ENCODE measurements at places on chromosomes 2 and 18.

- no peak for DNase-seq
These were observed 9.2 kb downstream of the UXS1 start for GRCh38 chr2:106184857-106185256.

GRCh38 chr2:206160807-206161179 lies 1.1 kb downstream of the EEF1B2 start:
- no peak for DNase-seq

GRCh38 chr18:23779696-23780303 lies 90.5 kb downstream of the LAMA3 start:
- no peak for DNase-seq

DNA sequence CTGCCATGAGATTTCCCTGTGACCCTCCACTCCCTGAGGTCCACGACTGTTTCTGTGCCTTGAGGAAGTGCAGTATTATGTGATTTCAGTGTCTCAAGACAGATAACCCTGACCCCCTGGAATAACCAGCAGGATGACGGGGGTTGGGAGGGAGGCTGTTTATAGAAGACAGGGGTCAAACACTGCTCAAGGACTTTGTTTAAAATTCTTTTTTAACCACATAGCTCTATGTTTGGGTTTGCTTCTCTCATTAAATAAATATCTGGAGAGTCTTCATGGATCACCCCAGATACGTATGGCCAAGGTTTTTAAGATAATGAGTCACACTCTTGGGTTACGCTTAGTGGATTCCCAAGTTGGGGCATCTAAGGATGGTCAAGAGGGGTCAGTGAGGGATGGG lies 523.8 kb upstream of the TNP1 start:
- DNase-seq = no peak

GRCh38 chr2:168849610-168850009 lies 40.6 kb downstream of the SPC25 start:
- DNase-seq = no peak

GRCh38 chr2:198004173-198004572 lies 199.8 kb downstream of the PLCL1 start:
- no peak for DNase-seq

DNA sequence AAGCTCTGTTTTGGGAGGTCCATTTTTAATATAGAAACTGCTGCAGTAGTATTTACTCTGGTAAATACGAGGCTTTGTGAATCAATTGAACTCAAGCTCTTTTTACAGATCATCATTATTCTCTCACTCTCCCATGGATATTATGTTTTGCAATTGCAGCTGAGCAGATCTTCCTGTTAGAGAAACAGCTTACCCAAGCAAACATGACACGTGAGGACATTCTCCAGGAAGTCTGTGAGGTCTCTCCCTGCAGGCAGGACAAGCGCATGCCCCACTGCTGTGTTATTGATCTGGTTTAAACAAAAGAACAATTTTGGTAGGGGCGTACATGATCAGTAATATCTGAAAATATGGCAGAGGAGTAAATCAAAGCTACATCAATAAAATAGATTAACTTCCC lies 72.1 kb downstream of the COL6A3 start:
- DNase-seq = no peak

GRCh38 chr2:213119061-213119809 lies 32.2 kb downstream of the IKZF2 start:
- no peak for DNase-seq

GRCh38 chr2:232483923-232484627 lies 3.6 kb downstream of the ECEL1 start:
- DNase-seq = no peak

DNA sequence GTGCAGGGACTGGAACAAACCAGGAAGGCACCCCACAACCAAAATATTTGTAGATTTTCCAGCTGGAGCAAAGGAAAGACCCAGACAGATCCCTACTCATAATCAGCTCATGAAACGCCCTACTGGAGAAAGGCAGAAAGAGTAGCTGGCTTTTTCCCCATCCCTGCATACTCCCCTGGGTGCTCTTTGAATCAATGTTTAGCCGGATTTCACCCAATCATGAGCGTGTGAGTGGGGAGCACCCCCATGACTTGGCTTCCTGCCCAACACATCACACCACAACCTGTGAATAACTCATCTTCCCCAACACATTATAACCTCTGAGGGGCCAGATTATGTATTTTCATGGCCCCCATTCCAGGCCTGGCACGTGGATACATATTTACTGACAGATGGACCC lies 35.1 kb upstream of the SLC14A1 start:
- no peak for DNase-seq

- DNase-seq = no peak
These were observed 1420.0 kb upstream of the ZEB2 start for GRCh38 chr2:145939949-145940348.
